Stimulated activated CD8-positive, alpha-beta memory T cell treated with anti-CD3 and anti-CD28 coated beads, Interleukin-4, amount 100 ng/mL, for 4 hours (primary cell): ENCODE measurements at places on chromosomes 5 and 9.

GRCh38 chr5:152403046-152403445 lies 2.0 kb downstream of the NMUR2 start:
- no peak for DNase-seq

DNA sequence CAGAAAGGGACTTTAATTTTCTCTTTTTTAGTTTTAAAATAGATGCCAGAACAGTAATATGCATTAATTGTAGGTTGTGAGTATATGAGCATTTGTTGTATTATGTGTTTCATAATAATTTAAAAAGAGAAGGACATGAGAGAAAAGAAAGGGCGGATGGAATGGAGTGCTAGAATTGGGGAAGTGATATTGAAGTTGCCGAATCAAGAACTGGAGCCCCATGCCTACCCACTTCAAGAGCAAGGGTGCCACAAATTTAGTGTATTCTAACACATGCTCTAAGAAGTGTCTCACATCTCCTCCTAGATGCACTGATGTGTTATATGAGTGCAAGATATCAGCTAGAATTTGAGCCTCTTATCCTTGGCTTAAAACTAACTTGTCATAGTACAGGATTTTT lies 43.6 kb upstream of the FYB1 start:
- DNase-seq, result no peak

DNA sequence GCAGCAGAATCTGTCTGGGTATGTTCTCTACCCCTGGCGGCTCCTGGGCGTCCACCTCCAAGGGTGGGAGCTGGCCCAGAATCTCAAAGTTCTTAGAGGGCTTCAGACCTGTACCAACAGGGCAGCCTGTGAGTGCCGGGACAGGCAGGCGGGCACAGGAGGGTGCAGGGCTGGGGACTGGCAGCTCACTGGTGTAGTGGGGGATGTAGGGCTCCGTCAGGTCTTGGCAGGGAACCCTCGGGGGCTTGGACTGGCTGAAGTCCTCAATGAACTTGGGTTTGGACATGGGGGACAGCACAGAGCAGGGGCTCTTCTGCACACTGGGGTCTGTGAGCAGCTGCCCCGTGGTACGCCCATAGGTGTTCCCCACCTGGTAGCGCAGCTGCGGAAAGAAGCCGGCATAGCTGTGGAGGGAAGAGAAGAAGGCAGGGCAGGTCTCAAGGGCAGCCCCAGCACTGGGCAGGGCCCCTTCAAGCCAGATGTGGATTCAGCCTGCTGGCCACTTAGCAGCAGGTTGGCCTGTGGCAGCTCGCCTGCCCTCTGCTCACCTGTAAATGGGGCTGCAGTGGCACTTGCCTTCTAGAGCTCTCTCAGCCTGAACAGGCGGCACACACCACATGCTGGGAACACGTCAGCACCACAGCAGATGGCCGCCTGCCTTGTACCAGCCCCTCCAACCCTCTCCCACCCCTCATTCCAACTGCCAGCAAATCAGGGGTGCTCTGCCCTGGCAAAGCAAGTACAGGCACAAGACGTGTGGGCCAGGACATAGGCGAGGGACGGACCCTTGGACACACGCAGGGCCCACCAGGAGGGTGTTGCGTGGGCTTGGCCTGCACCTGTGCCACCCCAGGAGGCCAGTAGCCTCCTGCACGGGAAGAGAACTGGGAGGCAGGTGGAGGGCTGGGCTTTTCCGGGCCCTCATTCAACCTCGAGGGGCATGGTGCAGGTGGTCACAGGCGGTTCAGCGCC lies 4.6 kb downstream of the TUBB4B start:
- DNase-seq, result no peak

GRCh38 chr5:90585337-90585986 lies 26.9 kb downstream of the ADGRV1 start:
- DNase-seq, result no peak

DNA sequence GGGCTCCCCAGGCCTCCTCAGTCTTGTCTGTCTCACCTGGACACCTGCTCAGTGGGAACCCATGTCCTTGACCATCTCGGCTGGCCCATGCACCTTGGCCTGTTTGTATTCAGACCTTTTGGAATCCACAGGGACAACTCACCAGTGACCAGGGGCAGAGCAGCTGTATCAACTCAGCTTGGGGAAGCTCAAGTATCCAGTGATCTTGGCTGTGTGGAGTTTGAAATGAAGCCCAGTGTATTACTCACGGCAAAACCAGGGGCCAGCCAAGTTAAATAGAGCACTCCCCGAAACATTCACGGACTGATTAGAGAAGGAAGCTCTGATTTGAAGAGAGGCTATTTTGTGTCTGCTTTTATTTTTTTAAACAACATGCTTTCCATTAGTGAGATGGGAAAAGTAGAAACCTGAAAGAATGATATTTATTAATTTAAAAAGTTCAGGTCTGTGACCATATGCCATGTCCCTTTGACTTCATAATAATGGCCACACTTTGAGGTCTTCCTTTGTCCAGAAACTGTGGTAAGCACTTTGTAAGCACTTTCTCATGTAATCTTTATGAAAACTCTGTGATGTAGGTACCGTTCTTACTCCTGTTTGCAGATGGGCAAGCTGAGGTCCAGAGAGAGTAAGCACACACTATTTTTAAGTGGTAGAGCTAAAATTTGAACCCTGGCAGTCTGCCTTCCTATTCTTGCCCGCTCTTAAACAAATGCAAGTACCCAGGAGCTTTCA lies 656.5 kb downstream of the BNC2 start:
- DNase-seq, result no peak

DNA sequence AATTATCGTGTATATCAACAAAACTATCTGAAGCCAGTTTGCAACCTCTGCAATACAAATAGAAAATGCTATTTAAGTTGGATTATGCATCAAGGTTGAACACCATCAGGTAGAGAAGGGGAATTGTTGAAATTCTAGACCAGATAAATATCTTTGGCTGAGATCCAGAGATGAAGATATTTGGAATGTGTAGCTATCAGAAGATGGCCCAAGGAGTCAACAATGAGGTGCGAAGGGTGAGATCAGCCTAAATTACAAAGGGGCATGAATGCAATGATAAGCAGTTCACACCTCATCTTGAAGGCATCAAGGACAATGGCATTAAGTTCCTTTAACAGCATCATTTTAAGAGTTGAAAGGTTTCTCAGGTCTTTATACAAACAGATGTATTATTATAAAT lies 572.1 kb upstream of the DMAC1 start:
- DNase-seq, result no peak

GRCh38 chr5:98066910-98067309 lies 706.6 kb upstream of the RGMB start:
- no peak for DNase-seq

DNA sequence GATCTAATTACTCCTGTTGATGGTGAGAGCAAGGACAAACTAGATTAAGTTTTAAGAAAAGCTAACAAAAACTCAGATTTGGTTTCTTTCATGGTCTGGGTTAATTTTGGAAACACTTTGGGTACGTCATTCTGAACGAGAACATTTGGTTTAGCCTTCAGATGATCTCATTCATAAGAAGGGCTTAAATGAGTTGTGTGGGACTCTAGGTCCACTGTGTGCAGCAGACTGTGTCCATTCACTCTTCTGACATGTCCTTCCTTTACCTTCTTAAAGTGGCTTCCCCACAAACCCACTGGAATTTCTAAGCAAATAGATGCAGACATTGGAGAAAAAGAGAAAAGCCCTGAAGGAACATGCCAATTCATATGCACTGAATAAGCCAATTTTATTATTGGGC lies 96.8 kb downstream of the FBXO4 start:
- DNase-seq, result no peak

GRCh38 chr5:27682600-27682999 lies 644.2 kb upstream of the CDH9 start:
- DNase-seq, result no peak

DNA sequence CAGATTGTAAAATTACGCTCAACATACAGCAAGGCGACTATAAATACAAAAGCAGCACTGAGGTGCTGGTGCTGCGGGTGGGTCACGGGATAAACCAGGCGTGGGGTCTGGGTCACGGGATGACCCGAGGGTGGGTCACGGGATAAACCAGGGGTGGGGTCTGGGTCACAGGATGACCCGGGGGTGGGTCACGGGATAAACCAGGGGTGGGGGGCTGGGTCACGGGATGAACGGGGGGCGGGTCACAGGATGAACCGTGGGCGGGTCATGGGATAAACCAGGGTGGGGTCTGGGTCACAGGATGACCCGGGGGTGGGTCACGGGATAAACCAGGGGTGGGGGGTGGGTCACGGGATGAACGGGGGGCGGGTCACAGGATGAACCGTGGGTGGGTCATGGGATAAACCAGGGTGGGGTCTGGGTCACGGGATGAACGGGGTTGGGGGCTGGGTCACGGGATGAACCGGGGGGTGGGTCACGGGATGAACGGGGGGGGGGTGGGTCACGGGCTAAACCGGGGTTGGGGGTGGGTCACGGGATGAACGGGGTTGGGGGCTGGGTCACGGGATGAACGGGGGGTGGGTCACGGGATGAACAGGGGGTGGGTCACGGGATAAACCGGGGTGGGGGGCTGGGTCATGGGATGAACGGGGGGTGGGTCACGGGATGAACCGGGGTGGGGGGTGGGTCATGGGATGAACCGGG lies 30.2 kb upstream of the SLC9A3 start:
- no peak for DNase-seq

DNA sequence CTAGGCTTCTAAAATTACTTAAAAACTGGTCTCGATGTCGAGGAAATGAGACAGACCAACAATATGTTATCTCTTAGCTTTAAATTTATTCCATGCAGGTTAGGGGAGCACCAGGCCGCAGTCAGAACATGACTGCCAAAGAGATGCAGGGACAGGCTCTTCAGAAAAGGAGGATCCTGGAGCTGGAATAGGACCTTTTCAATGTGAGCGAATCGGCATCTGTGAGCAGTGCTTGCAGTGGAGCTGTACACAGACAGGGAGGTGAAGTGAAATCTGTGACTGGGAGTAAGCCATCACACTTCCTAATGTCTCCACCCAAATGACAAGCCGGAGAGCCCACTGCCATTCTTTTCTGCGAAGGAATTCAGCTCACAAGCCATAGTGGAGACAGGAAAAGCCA lies 78.2 kb downstream of the EFNA5 start:
- no peak for DNase-seq

GRCh38 chr5:142748568-142749249 lies 21.5 kb upstream of the ARHGAP26 start:
- DNase-seq, result peak; percentile 20

DNA sequence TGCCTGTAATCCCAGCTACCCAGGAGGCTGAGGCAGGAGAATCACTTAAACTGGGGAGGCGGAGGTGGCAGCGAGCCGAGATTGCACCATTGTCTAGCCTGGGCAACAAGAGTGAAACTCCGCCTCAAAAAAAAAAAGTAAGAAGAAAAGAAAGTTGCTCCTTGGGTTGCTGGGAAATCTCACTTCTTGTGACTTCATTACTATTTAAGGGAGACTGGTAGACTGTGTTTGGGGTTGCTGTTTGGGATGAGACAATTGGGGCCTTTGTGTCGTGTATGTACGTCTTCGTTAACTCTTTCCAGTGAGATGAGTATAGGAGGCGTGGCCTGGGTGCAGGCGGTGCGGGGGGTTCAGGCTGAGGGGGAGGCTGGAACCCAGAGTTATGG lies 11.6 kb downstream of the NDST1 start:
- no peak for DNase-seq

GRCh38 chr5:152405145-152405544 lies at the start of gene NMUR2:
NMUR2 (minus strand) TSS chr5:152405279; CDS start chr5:152405113, 166 bp downstream.
- DNase-seq, result no peak

DNA sequence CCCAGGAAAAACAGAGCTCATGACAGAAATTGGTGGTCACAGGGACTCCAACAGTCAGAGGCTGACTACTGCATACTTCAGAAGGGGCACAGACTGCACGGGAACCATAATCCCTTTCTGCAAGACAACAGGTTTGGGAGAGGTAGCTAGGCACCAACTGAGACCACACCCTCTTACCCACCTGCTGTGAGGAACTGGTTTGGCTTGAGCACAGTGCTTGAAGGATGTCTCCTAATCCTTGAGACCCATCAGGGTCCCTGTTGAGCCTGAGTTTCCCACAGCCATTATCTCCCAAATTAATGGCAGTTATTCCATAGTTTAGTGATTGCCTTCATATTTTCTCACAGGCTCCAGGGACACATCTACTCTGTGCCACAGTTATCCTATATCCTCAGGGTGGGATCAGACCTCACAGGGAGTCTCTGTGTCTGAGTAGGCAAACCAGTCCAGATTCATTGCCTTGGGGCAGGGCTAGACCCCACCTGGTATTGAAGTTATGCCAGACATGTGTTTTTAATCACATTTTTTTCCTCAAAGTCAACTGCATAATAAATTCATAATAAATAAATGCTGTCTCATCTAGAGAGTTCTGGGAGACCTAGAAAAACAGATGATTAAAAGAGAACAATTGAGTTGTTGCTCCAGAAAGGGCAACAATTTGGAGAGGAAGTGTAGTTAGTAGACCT lies 9.3 kb upstream of the CAST start:
- no peak for DNase-seq

GRCh38 chr5:160197341-160198144 lies 31.8 kb upstream of the FABP6 start:
- DNase-seq, result no peak

DNA sequence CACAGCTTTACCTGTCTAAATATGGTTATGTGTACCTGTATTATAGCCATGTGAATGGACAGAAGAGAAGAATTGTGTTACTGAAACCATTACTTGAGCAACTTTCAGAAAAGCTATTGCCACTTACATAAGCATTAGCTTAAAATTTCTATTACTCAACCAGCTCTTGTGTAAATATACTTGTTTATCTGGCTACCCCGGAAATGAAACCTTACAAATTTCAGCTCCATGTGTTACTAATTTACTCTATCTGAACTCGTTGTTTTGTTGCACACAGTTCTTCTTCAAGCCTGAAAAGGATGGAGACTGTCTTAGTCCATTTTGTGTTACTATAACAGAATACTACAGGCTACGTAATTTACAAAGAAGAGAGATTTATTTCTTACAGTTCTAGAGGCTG lies 22.5 kb upstream of the ADAMTSL1 start:
- no peak for DNase-seq

DNA sequence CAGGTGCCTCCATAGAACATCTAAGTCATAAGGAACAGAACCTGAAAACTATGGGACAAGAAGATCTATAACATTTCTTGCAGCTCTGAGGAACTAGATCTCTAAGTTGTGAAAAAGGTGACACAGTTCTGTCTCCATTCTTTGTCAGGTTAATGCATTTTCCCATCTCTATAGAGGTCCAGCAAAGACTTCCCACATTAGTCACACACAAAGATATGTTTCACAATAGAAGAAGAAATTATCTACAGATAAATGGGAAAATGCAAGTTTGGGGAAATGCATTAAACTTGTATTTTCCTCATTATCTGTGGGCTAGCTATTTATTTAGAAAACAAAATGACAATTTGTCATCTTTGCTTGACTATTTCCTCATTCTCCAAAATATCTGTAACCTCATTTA lies 458.6 kb upstream of the PAPPA start:
- DNase-seq, result no peak

GRCh38 chr5:39891376-39891775 lies 466.6 kb upstream of the DAB2 start:
- DNase-seq, result no peak
